ENCODE measurements at places on chromosomes 3 and 15. TPM values are rescaled to one million over a fixed set of nuclear protein-coding genes. Genes with fewer than 3 reads are reported as not detected.

DNA sequence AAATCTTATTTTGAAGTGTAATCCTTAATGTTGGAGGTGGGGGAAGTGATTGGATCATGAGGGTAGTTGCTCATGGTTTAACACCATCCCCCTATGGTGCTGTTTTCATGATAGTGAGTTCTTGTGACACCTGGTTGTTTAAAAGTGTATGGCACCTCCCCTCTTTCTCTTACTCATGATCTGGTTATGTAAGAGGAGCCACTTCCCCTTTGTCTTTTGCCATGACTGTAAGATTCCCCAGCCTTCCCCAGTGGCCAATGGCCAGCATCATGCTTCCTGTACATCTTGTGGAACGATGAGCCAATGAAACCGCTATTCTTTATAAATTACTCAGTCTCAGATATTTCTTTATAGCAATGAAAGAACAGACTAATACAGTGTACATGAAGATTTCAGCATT, 39.8 kb upstream of the GMNC start:
- DNase-seq = no peak

DNA sequence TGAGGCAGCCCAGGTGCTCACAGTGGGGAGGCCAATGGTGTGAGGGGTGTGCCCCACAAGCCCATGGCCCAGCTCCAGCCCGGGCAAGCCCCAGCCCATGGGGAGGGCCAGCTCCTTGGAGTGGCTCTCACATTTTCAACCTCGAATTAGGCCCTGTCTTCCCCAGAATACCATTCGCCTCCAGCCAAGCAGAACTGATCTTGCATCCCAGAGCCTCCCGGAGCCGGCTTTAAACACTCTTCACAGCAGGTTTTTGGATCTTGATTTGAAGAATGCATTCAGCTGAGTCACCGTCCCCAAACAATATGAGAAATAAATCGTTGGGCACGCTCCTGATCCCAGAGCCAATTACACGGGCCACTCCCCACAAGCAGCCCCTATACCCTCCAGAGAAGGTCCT, 23.7 kb downstream of the TPRA1 start:
- no peak for DNase-seq

DNA sequence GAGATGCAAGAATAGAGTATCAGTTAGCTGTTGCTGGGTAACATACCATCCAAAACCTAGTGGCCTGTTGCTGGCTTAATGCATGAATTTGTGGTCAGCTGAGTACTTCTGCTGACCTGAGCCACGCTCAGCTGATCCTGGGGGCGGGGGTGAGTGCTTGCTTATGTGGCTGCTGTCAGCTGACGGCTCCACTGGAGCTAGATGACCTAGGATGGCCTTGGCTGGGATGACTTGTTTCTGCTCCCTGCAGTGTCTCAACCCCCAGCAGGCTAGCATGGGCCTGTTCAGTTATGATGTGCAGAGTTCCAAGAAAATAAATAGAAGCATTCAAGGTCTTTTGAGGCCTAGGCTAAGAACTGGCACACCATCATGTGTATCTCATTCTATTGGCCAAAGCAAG, 63.9 kb downstream of the FBLN2 start:
- DNase-seq = peak; percentile 55

DNA sequence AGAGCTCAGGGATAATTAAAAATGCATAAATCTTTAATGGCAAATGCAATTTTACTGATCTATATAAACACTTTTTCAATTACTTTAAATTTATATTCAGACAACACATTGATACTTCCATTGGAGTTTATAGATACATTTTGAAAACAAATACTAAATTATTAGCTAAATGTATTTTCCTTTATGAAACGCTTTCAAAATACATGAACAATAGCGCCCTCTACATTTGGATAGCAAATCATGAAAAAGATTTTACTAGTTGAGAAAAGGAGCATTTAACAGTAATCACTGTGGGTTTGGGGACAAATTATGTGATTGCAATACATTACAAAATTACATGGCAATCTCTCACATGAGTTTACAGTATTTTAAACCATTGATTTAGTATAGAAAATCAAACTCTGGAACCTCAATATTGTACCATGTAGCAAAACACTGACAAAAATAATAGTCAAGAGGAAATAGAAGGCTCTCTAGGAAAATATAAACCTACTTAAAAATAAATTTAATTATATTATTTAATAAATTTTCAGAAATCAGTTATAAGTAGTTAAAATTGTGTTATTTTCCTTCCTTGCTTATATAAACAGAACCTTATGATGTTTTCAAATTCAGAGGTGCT, 207.9 kb downstream of the ZIC1 start:
- DNase-seq = peak; percentile 1

DNA sequence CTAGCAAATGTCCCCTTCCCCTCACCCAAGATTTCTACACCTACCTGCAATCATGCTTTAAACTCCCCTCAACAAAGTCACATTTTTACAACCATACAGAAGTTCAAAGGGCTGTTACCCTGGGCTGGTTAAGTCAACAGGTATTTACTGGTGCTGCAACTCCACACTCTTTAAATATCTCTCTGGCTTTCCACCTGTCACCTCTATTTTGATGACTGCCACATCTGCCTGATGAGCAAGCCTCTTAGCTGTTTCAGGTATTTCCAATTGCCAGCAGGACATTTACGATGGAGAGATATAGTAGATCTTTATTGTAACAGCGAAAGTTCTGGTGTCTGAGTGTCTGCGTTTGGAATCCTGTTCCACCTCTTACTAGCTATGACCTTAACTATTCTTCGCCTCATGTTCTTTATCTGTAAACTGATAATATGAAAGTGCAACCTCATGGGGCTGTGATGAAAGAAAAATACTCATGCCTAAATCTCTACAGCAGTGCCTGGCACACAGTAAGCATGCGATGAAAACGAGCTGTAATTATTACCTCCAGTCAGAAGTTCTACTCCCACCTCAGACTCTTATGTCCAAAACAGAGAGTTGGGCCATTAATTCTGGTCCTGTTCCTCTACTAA, 44.2 kb upstream of the TPM1 start:
- DNase-seq = no peak

- no peak for DNase-seq
Observed at GRCh38 chr3:17307887-17308286, 423.1 kb downstream of the PLCL2 start.

GRCh38 chr15:89569090-89569745, 6.1 kb upstream of the TICRR start:
- no peak for DNase-seq

GRCh38 chr3:171896316-171896715, 53.2 kb downstream of the TMEM212 start:
- peak; percentile 80 for DNase-seq

Gene FBXL22
- 1.3 TPM for total RNA-seq

Gene PP2D1
- total RNA-seq = not detected

Gene SEMA3G
- total RNA-seq = 0.32 TPM

Gene ADCY5
- total RNA-seq = 0.43 TPM

Gene UACA
- 160 TPM for total RNA-seq
